EL (cell line): ENCODE measurements at places on chromosomes 3 and 15.

- DNase-seq = no peak
Measured at GRCh38 chr3:37787153-37787867, 74.4 kb upstream of the CTDSPL start.

DNA sequence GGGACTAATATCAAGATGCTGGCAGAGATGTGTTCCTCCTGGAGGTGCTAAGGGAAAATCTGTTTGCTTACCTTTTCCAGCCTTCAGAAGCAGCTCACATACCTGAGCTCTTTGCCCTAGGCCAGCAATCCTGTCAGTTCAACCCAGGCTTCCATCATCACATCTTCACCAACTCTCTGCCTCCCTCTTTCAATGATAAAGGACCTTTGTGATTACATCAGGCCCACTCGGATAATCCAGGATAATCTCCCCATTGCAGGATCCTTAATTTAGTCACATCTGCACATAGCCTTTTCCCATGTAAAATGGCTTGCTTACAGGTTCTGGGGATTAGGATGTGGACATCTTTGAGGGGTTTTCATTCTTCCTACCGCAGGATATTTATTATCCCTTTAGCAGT is 58.3 kb downstream of the NSUN3 start:
- no peak for DNase-seq

GRCh38 chr15:59531066-59531675 is 80.4 kb upstream of the GCNT3 start:
- no peak for DNase-seq

GRCh38 chr15:39184701-39185390 is 396.0 kb upstream of the THBS1 start:
- no peak for DNase-seq

DNA sequence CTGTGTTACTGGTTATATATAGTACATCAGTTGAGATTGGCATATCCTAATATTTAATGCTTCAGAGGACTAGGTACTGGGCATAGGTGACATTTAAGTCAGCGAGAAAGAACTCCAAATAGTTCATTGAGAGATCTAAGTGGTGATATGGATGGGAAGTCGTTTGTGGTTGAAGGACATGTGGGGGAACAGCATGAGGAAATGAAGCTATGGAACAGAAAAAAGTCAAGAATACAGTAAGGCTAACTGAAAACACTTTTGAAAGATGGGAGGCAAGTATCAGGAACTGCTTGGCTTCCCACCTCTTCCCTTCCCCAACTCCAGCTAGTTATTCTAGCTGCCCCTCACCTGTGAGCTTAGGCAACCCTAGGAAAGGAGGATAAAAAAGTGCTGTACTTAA is 3.7 kb upstream of the MYO5A start:
- DNase-seq = no peak

DNA sequence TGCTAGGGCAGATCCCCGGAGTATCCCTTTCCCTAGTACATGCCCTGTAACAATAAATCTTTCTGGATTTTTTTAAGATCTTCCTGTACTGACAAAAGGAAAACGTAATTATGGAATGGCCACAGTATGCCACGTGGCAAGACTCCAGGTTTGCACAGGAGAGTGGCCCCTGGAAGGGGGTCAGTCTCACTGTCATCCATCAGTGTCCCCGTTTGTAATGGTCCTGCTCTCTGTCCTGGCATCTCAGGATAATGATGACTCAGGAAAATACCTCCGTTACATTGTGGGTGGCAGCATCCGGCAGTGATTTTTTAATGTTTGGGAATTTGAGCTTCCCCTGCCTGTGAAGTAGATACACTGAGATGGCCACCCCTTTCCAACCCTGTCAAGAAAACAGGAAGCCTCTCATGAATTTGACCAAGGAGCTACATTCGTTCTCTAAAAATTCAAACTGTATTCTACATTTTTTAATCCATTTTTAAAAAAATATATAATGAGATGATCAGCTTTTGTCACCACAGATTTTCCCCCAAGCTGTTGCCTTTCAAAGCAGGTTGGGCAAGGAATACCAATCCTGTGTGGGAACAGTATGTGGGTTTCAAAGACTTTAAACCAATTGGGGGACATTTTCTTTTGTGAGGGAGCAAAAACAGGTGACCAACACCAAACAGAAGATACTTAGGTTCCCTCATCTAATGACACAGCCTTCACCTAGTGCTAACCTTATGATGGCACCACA is 110.4 kb downstream of the C3orf70 start:
- no peak for DNase-seq

DNA sequence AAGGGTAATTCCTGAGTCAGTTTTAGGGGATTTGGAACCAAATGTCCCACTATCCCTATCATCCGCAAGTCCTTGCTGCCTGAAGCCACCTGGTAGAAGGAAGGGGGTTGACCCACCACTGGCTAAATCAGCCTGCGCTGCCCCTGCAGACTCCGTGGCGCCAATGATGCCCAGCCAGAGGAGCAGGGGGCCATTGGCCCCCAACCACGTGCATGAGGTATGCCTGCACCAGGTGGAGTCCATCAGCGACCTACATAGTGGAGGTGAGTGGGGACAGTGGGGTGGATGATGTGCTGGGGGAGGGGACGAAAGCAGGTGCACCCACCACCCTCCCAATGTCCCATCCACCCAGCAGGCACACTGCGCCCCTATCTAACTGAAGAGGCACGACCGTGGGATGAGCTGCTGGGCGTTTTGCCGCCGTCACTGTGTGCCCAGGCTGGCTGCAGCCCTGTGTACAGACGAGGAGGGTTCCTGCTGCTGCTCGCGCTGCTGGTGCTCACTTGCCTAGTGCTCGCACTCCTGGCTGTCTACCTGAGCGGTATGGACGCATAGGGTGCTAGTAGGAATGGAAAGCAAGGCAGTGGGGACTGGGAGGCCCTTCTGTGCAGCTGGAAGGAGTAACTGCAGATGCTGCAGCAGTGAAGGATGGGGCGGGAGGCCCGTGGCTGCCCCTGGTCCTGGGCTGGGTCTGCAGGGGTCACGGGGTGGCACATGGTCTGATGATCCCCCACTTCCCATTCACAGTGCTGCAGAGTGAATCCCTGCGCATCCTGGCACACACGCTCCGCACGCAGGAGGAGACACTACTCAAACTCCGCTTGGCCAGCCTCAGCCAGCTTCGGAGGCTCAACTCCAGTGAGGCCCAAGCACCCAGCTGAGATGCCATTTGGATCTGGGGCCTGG is 5.7 kb downstream of the IFRD2 start:
- DNase-seq = no peak

DNA sequence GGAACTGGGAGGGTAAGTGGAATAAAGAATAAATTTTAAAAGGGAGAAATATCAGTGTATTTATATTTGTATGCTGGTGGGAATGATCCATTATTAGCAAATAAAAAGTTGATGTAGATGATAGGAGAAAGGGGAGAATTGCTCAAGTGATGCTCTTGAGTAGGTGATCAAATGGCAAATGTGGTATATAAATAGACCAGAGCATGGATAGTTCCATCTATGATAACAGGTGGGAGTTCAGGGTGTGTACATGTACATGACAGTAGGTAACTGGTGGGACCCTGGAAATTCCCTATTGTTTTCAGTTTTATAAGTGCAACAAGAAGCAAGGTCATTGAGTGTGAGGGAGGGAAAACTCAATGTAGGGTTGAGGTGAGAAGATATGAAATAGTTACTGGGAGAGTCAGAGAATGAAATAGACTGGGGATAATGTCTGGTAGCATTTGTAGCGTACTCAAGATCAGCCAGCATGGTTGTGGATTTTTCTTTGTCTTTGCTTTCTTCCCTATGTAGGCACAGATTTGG is 31.3 kb upstream of the EBLN2 start:
- DNase-seq = no peak

DNA sequence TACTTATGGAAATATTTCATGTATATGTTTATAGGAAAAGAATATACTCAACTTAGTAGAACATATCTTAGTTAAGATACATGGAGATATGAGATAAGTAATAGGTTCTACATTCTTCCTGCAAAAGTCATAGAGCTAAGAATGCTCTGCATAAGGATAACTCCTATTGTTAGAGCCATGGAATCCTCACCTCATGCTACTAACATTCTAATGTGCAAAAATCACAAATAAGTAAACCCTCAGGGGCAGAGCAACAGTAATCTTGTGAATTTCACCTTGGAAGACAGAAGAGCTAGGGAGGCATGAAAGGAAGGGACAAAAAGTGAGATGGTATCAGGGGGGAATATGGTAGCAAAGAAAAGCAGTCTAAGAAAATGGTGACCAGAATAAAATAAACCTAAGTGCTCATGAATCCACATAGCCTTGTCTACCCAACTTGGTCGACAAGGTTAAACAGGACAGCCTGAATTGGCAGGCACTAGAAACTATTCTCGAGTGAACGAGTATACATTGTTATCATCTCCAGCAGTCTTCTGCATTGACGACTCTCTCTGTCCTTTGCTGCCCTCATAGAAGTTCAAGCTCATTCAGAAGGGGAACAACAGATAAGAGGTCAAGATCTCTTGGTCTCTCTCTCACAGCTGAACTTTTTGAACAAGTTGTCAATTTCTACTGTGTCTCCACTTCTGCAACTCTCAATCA is 52.8 kb downstream of the XRN1 start:
- DNase-seq = peak; percentile 4

GRCh38 chr3:73624821-73625665 is at the start of gene PDZRN3:
PDZRN3 (minus strand) TSS chr3:73624941.
- peak; percentile 86 for DNase-seq

DNA sequence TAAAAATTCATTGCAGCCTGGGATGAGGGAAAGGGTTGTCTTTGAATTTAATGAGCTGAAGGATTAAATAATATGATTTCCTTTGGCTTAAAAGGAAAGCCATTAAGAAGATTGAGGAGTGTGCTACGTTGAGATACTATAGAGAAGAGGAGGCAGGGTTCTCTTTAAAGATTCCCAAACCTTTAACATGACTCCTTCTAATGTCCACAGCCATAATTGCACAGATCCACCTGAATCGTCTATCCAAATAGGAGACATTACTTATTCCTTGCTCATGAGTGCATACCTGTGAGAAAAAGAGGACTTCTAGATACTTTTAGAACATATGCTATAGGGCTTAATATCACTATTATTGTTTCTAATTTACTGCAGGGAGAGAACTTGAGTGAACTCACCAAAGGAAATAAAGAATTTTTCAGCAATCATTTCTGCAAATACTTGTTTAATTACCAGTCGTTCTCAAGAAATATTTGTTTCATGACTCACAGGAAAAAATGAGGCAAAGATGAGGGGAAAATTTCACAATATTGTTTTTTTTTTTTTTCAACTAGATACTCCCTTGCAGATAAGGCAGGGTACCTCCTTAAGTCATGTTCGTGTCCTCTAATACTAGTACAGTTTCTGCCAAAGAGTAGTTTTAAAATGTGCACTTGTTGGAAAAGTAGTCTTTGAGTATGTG is 8.9 kb upstream of the SUCNR1 start:
- DNase-seq = peak; percentile 89
